ENCODE measurements at places on chromosomes 6 and 20.

DNA sequence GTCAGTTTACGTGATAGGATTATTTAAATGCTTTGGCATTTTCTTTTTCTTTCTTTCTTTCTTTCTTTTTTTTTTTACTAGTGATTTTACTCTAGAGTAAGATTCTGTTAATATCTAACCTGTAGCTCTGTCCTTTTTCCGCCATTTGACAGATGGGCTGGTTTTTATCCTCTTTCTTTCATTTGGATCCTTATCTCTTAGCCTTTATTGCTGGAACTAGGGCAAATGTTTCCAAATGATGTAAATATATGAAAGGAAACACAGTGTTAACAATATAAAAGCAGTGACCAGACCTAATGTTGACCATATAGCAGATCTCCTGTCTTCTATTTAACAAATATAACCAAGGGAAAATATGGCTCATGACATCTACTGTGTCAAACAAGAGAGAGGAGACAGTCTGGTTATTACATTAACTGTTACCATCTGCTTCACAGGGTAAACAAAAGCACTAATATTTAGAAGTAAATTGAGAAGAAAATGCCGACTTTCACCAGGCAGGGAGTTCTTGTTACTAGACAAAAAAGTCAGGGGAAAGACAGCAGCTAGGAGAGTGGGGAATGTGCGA, 59.8 kb upstream of the GCLC start:
- no peak for DNase-seq

DNA sequence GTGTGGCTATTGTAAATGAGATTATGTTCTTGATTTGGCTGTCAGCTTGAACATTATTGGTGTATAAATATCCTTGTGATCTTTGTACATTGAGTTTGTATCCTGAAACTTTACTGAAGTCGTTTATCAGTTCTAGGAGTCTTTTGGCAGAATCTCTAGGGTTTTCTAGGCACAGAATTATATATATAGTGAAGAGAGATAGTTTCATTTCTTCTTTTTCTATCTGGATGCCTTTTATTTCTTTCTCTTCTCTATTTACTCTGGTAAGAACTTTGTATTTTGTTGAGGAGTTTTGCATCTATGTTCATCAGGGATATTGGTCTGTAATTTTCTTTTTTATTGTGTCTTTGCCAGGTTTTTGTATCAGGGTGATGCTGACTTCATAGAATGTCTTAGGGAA, 589.2 kb upstream of the MAN1A1 start:
- no peak for DNase-seq

DNA sequence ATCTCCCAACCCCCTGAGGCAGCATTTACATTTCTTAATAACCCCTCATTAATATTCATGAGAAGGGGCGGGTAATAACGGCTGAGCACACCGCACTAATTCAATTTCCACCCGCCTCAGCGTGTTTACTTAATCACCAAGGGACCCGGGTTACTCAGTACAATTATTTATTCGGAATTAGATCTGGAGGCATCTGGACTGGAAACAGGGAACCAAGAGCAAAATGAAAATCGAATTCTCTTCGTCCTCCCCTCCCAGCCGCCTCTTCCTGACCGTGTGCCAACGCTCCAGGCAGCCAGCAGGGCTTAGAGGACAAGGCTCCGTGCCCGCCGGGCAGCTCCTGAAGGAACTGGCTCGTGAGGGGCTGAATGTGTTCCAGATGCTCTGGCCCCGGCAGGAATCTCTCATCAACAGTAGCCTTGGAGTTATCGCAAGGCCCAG, 23.5 kb upstream of the CTNNBL1 start:
- DNase-seq: no peak

DNA sequence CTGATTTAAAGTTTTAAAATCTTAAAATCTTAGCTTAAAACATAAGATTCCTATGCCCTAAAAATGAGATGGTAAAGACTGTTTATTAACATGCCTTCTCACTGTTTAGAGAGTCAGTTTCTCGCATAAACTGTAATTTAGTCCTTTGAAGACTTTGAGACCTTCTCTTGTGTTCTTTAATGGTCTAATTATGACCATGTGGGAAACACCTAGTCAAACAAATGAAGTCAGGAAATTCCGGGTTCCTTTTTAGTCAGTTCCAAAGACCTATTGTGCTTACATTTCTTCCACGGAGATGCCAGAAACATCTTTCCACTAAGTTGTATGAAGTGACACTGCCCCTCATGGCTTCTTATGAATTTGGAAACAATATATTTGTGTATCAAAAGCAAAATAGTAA, 64.2 kb upstream of the KIF25 start:
- no peak for DNase-seq

GRCh38 chr6:122449069-122449468, 22.5 kb downstream of the SERINC1 start:
- DNase-seq: no peak

- no peak for DNase-seq
Measured at GRCh38 chr20:61285152-61285645, 33.1 kb downstream of the CDH4 start.

Data from esophagus squamous epithelium (tissue), 5 donors.